NCI-H1092 (cell line): ENCODE measurements at places on chromosomes 5 and 9.

- no peak for DNase-seq
Observed at GRCh38 chr5:6726006-6726405, 12.8 kb downstream of the TENT4A start.

DNA sequence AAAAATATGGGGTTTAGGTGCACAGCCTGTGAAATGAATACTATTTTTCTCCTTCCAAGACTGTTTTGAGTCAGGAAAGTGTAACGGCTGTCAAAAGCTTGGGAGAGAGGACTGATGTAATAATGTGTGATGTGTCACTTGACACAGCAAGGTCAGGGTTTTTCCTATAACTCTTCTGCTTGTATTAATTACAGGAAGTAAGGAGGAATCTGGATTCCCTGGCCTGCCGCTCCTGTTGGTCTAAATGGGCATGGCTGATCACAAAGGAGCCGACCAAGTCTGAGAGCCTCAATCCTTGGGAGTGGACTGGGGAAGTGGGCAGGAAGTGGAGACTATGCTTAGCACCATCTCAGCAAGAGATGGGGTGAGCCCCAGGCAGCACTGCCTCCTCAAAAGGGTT is 16.7 kb upstream of the SLC28A3 start:
- DNase-seq = no peak

DNA sequence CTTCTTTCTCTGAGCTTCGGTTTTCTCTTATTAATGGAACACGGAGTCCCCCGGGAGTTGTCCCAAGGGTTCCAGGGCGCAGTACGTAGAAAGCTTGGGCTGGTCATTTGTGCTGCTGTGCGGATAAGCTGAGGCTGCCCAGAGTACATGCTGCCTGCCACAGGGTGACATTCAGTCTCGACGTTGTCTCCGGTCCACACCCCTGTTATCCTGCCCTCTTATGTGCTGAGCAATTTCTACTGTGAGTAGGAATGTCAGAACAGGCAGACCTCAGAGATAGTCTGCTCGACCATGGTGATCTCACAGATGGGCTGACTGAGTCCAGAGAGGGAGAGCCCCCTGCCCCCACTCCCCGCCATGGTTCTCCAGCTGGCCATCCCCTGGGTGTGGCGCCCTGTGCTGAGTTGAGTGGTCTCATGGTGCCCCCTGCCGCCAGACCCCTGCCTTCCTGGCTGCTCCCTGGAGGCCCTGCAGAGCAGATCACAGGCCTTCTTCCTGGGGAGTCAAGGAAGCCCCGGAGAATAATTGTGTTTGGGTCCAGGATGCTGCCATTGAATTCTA is 124.0 kb downstream of the RGS3 start:
- no peak for DNase-seq

- no peak for DNase-seq
Observed at GRCh38 chr5:73369278-73369677, 79.3 kb downstream of the FOXD1 start.

- DNase-seq = no peak
Observed at GRCh38 chr9:69036309-69036708, 757 bp downstream of the FXN start.

GRCh38 chr9:36325081-36325828 is 67.0 kb upstream of the GNE start:
- no peak for DNase-seq

DNA sequence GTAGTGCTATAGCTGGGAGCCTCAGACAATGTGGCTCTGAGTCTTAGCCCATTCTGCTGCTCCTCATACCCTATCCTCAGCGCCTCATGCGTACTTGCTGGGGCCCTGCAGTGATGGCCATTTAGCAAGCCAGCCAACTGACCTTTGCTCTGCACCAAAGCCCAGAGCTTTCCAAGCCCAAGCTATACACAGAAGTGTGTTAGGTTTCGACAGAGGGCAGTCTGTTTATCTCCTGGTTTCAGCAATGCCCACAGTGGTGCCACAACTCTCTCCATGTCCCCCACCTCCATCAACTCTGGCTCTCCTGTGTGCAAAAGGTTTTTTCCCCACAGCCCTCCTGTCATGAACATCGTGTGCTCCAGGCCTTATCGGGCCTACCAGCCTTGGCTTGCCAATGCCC is 16.9 kb downstream of the GNG10 start:
- no peak for DNase-seq

- DNase-seq = no peak
Observed at GRCh38 chr9:20317701-20318100, 304.6 kb downstream of the MLLT3 start.

DNA sequence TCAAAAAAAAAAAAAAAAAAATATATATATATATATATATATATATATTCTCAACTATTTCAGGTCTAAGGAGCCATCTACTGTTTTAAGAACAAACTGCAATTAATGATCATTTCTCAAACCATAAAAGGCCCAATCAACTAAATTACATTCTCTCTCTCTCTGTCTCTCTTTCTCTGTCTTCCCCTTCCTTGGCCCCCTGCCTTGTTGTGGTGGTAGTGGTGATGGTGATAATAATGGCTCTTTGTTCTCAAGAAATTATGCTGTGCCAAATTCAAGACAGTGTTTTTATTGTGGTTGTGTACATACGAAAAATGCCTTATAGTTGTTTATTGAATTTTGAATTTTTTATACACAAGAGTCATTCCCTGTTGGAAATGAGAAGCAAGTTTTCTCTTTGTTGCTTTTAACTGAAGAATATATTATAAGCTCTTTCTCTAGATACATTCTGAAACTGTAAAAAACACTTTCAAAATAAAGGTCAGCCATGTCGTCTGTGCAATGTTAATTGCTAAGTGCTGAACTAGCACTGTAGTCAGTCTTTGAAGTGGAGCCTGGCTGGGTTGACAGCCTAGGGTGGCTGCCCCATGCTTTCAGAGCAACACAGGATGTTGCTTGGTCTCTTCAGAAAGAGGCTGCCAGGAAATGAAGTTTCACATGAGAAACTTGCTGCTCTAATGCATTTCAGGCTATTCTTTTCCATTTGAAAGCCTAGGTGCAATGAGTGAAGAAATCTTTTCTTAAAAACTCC is 96.0 kb downstream of the HINT1 start:
- DNase-seq = no peak

GRCh38 chr5:138632900-138633489 is 57.8 kb upstream of the HSPA9 start:
- DNase-seq = no peak

DNA sequence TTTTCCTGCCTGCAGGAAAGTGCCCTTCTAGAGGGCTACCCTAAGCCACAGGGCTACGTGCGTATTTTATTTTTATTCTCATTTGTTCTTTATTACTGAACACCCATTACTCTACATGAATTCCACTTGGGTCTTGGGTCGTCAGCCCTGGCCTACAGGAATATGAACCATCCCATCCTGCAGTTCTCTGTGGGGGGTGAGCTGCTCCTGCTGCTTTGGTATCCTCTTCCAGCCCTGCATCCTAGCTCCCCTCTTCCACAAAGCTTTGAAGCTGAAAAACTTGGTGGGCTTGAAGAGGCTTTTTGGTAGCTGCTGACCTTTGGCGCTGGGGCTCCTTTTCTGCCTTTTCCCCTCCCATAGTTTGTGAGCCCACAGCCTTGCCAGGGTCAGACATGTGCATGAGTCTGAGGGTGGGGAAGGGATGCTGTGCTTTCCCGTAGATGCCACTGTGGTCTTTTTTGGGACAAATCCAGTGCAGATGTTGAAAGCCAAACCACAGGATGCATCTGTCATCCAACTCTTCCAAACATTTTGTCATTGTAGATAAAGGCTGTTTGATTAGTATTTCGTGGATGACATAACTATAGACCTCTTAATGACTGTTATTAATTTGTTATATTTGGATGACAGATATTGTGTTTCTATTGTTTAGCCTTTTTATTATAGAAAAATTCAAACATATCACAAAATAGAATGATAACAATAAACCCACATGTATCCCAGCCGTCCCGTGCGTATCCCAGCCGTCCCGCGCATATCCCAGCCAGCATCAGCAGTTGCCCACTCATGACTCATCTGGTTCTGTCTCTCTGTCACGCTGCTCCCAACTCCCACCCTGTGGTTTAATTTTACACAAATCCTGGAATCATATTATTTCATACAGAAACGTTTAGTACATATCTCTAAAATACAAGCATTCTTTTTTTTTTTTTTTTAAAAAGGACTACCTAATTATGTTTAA is 43.9 kb downstream of the SLC46A2 start:
- DNase-seq = no peak
